ENCODE measurements at places on chromosomes 4 and X.

DNA sequence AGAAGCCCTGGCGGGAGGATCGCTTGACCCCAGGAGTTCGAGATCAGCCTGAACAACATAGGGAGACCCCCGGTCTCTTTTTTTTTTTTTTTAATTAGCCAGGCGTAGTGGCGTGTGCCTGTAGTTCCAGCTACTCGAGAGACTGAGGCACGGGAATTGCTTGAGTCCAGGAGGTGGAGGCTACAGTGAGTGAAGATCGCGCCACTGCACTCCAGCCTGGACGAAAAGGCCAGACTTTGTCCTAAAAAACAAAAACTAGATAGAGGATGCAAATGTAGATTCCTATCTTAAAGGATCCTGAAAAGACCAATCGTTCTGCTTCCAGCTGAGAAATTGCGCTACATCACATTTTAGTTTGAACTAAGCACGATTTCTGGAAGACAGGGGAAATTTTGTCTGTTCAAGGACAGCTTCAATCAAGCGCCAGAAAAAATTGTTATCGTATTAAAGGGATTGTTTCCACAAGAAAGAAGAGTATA, 627 bp upstream of the HSD17B11 start:
- no peak for DNase-seq

DNA sequence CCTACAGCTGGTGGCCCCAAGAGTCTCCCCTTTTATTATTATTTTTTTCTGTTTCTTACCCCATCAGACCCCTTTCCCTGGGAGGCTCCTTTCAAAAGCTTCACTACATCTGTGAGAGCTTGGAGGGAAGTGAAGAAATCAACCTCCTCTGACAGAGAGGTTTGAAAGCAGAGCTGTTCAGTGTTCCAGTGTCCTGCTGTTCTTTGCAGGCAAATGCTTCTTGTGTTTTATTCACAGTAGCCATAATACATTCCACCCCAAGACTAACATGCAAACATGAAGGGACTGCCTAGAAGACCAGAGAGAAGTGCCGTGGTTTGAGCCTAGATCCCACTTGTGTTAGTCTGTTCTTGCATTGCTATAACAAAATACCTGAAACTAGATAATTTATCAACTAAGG, 192.1 kb downstream of the PTTG2 start:
- no peak for DNase-seq

GRCh38 chrX:140733766-140734342, 24.3 kb downstream of the LINC00632 start:
- DNase-seq, result peak; percentile 23

- DNase-seq, result no peak
These were observed 222.6 kb downstream of the SPIN4 start for GRCh38 chrX:63128509-63128908.

- no peak for DNase-seq
These were observed 26.2 kb downstream of the TRMT10A start for GRCh38 chr4:99537674-99538073.

- no peak for DNase-seq
These were observed 149.0 kb downstream of the POU4F2 start for GRCh38 chr4:146787731-146788130.

GRCh38 chrX:130887376-130887775, 15.6 kb downstream of the ENOX2 start:
- DNase-seq, result no peak

- DNase-seq, result no peak
These were observed 297.6 kb downstream of the INPP4B start for GRCh38 chr4:142548491-142548890.

- DNase-seq, result peak; percentile 6
These were observed 454.2 kb downstream of the GRIA2 start for GRCh38 chr4:157674699-157675098.

- DNase-seq, result no peak
These were observed 70.1 kb downstream of the CHRNA9 start for GRCh38 chr4:40405193-40405592.

GRCh38 chrX:1167466-1167865, 45.0 kb downstream of the CRLF2 start:
- no peak for DNase-seq

DNA sequence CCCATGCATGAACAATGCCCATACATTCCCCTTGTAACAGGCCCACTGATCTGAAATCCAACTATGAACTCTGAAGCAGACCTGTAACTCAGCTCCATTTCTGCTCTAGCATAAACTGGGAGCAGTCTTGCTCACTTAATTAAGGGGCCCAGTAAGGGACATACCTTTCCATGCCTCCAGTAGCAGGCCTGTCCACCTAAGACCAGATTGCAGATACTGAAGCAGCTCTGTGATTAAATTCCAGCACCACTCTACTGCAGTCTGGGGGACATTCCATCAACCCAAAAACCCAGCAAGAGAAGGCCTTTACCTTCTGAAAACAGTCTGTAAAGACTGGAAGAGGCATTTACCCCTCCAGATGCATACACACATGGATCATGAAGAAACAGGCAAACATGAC, 162.0 kb upstream of the NEIL3 start:
- no peak for DNase-seq

- no peak for DNase-seq
These were observed 81.6 kb downstream of the NAF1 start for GRCh38 chr4:163085085-163085484.

- no peak for DNase-seq
These were observed 17.9 kb upstream of the PGRMC1 start for GRCh38 chrX:119218198-119218597.

DNA sequence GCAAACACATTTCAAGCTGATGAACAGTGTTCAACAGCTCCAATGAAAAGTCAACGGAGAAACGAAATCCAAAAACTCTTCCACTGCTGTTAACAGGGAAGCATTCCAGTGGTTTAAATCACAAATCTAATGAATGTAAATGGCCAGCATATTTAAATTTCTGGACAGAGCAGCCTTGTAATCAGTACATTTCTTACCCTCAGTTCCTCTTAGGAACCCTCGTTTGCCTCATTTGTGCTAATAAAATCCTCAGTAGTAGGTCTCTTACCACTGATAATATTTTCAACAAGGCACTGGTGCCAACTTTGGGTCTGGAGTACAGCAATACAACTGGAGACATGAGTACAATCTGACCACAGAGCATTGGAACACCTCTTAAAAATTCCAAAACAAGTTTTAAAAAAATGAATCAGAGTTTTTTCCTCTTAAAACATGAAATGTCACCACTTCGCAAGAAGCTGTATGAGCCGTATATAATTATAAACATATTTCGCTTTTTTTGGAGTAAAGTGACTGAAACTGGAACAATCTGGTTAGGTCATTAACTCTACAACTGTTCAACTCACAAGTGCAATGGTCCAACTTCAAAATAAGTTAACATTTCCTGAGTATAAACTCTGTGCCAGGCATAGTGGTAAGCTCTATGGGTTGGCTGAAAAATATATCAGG, 211.2 kb downstream of the CPEB2 start:
- no peak for DNase-seq

DNA sequence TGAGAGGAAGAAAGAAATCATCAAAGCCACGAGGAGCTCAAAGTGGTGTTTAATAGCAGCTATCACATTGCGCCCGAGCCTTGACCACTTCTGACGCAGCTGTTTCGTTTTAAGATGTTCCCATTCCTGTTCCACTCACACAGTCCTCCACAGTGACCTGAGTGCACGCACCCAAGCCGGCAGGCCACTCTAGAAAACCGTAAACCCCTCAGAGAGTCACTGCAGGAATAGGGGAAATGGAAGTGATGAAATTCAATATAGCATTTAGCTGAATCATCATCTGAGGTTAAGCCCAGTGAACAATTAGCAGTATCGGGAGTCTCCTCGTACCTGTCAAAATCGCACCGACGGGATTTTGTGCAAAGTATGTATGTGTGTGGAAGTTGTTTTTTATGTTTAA, 17.9 kb upstream of the HAND2 start:
- DNase-seq, result no peak

GRCh38 chr4:8781641-8782040, 90.0 kb downstream of the HMX1 start:
- no peak for DNase-seq

GRCh38 chrX:109848461-109849050, 115.5 kb upstream of the ACSL4 start:
- DNase-seq, result no peak

GRCh38 chrX:14528629-14529289, 577 bp upstream of the GLRA2 start:
- peak; percentile 28 for DNase-seq

DNA sequence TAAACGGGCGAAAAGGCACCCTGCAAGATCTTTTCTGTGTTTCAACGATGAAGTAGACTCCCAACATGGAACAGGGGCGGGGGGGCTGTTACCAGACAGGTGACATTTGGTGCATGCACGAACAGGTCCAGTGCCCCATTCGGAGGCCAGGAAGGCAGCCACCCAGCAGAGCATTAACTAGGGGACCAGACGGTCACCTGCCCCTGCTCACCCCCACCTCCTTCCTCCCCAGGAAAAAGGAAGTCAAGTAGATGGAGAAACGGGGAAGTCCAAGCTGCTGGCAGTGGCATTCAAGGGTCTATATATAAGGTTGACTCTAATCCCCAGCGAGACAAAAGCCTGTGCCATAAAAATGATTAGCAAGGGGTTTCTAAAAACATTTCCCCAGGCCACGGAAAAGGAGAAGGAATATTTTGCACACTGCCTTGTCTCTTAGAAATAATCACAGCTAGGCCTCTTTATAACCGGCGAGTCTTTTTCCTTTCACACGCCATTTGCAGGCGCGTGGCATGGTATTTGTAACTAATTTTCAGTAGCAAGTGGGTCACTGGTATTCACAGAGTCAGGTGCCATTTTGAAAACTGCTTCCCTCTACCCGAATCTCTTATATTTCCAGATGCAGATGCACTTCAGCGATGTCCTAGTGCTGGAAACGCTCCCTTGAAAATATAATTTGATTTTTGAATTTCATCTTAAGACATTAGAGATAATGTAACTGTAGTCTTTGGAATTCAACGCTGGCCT, 1.2 kb upstream of the TMSB4X start:
- DNase-seq, result peak; percentile 43

DNA sequence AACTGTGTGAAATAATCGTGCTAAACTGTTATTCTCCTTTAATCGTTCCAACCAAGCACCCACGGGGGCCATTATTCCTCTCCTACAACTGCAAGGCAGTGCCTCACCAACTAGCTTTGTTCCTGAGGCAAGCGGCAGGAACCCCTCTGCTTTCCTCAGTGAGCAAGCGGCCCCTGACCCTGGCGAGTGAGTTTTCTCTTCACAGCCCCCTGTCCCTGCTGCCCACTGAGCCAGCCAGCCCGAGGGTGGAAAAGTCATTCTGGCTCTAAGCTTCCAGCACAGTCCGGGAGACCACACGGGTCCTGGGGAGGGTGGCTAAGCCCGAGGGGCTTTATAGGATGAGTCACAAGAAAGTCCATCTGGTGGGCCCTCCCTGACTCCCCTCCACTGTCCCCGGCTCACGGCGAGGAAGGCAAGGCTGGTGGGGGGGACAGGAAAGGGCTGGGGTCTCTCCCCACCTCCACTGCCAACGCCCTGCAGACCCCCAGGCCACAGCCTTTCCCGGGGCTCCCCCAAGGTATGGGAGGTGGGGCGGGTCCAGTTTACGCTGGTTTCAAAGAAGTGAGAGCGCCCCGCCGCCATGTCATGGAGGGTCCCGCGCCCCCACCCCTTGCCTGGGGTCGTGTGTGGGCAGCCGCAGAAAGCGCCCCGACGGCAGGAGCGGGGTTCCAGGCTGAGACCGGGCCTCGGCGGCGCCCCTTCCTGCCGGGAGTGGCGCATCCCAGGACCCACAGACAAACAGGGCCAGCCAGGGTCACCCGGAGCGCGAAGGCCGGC, 45.0 kb downstream of the CPLX1 start:
- DNase-seq, result no peak

GRCh38 chr4:183327827-183328226, 5.6 kb upstream of the CLDN24 start:
- no peak for DNase-seq

DNA sequence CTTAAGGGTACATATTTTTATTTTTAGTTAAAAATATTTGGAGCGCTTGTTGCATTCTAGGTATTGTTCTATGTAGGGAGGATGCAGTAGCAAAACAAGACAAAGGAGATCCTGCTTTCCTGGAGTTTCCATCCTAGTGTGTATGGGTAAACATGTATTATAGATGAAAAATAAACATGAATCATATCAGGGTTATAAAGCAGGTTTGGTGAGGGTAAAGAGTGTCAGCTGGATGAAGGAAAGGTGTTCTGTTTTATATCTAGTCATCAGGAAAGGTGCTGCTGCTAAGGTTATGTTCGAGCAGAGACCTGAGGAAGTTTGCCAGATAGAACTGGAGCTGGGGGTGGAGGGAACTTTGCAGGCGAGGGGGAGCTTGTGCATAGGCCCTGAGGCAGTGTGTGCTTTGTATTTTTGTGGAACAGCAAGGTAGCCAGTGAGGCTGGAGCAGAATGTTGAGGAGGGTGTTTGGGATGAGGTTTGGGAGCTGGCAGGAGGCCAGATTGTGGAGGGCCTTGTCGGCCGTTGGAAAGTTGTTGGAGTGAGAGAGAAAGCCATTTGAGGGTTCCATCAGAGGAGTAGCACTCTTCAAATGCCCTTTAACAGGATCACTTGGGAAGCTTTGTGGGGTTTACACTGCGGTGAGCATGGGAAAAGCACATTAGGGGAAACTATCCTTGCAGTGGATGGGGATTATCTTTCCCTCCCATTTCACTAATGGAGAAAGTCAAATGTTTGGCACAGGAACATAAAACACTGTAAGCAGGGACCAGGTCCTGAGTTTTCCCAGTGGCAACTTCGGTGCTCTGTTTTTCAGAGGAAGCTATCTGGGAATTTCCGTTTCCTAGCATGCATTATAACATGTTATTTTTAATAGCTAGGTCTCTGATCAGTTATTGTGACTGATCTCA, 35.9 kb downstream of the AFF1 start:
- DNase-seq, result no peak

GRCh38 chr4:40269133-40269532, 66.0 kb upstream of the CHRNA9 start:
- no peak for DNase-seq

- DNase-seq, result no peak
These were observed 11.1 kb downstream of the APEX2 start for GRCh38 chrX:55011294-55011693.

- DNase-seq, result peak; percentile 37
These were observed 506.9 kb upstream of the PCDH10 start for GRCh38 chr4:132642016-132642817.

DNA sequence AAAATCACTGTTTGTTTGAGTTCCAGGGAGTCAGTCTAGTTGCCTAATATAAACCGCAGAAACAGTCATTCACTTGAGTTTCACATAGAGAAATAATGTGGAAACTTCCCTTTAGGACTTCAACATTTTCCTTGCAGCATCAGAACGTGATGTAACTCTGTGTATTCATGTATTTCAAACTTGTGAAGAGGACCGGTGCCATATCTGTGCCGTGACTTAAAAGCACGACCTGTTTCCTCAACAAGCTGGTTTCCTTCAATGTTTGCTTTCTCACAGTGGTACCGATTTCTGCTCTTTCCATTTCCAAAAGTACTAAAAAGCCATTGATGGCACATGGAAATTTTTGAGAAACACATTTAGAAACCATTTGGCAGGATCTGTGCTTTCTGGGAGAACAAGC, 166.6 kb upstream of the RAPGEF2 start:
- no peak for DNase-seq

Data from DMS153 (cell line).